ENCODE measurements at places on chromosomes 16 and 17. TPM values are rescaled to one million over a fixed set of nuclear protein-coding genes. Genes with fewer than 3 reads are reported as not detected.
A peak's percentile ranks its signal among the peaks of the same experiment; 100 is the strongest.

DNA sequence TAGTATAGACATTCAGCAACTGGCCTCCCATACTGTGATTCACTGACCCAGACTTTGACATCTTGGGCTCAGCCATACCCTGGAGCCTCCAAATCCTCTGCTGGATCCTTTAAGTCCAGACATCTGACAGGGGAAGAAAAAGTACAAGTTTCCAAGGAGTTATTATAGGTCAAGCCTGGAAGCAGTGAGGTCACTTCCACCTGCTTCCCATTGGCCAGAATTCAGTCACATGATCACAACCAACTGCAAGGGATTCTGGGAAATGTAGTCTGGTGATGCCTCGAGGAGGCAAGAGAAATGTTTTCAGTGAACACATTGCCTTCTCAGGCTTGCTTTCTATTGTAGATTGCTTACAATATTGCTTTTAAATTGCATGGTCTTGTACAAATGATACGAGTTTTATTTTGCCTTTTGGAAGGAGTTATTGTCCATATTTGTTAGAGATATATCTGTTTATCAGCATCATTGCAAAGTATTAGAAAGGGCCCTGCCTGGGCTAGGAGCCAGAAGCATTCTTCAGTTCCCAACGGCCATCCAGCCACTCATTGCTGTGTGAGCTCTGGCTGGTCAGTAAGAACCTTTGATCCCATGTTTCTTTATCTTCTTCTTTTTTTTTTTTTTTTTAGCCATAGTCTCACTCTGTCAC lies 696.9 kb downstream of the WWOX start:
- DNase-seq = peak; percentile 8

GRCh38 chr17:2996810-2997670 lies 66.4 kb downstream of the OR1D5 start:
- DNase-seq = no peak

DNA sequence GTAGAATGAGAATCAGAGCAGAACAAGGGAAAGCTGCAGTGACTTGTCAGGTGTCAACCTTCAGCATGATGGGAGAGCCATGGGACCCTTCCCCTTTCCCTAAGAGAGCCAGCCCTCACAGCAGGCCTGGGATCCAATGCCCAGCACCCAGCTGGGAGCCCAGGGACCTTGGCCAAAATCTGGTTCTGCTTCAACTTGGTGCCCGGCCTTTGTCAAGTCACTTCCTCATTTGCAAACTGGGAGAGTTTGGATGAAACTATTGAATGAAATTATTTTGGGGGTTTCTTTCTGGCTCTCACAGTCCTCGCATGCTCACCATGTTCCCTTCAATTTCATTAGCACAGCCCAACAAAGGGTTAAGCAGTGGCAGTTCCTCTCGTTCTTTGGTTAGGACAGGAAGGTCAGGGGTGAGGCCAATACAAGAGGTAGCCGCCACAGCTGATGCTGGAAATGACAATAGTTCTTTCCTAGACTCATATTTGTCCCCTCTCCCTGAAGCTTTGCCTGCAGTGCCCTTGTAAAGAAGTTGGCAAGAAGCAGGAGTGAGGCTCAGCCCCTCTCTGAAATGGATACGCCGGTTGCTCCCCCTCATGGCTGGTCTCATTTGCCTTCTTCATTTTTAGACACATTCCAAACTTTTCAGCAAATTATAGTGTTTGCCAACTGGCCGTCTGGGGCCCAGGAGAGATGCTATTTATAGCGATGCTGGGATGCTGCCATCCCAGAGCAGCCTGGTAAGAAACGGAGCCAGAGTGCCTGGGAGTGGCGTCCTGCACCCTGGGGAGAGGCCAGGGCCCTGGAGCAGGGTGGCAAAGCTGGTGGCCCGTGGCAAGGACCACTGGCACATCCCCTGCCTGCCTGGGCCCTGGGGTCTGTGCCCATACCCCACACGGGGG lies 34.5 kb upstream of the MEOX1 start:
- DNase-seq = no peak

- DNase-seq = no peak
These were observed 20.1 kb upstream of the CYLD start for GRCh38 chr16:50721549-50722404.

- DNase-seq = no peak
These were observed 885.7 kb upstream of the CDH8 start for GRCh38 chr16:62921904-62922303.

DNA sequence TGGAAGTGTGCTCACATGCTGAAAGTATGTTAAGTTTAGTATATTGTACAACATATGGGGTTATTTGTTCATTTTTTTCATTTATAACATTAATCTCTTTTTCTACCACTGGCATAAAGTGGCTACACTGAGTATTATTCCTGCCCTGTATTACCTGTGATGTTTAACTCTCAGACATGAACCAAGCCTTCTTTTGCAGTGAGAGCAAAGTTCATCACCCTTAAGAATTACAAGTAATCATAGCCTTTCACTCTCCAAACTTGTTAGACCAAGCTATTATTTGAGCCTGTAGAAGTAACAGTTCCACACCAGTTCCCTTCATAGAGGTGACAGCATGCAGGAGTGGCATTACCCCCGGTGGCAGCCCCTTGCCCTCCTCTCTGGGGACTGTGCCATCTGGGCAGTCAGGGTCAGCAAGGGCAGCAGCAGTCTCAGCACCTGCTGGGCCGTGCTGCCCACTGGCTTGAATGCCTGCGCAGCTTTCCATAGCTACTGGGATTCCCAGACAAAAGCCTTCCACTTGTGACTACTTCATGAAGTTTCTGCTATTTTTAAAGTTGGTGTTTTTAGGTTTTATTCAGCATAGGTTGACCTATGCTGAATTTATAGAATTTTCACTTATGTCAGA lies 71.3 kb downstream of the TMC6 start:
- no peak for DNase-seq

GRCh38 chr17:28706471-28707338 lies 5.0 kb downstream of the PROCA1 start:
- no peak for DNase-seq

- no peak for DNase-seq
These were observed 81.3 kb downstream of the GSG1L start for GRCh38 chr16:27982184-27982583.

GRCh38 chr16:23369416-23369815 lies 67.3 kb downstream of the SCNN1B start:
- DNase-seq = no peak

DNA sequence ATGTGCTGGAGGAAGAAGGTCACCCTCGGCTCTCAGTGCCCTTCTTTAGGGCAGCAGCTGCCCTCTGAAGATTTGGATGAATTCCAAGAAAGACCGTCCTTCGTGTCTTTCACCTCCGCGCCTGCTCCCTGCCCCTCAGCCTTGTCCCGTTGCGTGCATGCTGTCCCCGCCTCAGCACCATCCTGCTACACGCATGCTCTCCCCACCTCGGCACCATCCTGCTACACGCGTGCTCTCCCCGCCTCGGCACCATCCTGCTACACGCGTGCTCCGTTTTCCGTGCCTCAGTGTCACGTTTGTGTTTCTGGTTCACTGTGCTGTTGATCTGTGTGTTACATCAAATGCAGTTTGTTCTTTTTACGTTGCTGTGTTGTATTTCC lies 13.5 kb downstream of the ACSF3 start:
- no peak for DNase-seq

- peak; percentile 67 for DNase-seq
These were observed 122.3 kb downstream of the CDK5R1 start for GRCh38 chr17:32609085-32609484.

GRCh38 chr16:66425651-66426050 lies 1.4 kb upstream of the BEAN1 start:
- no peak for DNase-seq

DNA sequence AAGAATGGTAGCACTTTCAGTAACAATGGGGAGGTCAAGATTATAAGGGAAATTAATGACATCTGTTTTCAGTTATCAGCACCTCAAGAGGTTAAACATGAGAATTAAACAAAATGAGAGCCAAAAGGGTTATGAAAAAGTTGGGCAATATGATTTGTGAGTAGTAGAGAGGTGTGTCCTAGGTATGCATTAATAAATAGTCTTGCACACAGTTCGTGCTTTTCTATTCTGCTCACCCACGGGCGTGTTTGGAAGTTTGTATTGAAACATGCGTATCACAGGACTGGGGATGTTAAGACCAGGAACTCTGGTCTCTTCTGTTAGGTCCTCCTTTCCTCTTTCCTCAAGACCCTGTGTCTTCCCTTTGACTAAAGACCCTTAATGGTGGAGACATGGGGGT lies 6.0 kb downstream of the BPTF start:
- DNase-seq = no peak

GRCh38 chr17:70808596-70808995 lies 639.3 kb downstream of the KCNJ2 start:
- DNase-seq = no peak

DNA sequence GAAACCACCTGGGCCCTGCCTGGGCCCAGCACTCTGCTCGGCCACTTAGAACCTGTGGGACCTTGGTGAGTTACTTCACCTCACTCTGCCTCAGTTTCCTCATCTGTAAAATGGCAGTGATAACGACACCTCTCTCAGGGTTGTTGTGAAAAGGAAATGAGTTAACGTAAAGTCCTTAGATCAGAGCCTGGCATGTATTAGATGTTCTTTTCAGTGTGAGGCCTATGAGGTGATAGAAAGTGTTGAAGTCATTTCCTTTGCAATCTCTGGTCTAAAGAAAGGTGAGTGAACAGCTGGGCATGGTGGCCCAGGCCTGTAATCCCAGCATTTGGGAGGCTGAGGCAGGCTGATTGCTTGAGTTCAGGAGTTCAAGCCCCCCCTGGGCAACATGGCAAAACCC lies 51.7 kb upstream of the LGALS9 start:
- no peak for DNase-seq

DNA sequence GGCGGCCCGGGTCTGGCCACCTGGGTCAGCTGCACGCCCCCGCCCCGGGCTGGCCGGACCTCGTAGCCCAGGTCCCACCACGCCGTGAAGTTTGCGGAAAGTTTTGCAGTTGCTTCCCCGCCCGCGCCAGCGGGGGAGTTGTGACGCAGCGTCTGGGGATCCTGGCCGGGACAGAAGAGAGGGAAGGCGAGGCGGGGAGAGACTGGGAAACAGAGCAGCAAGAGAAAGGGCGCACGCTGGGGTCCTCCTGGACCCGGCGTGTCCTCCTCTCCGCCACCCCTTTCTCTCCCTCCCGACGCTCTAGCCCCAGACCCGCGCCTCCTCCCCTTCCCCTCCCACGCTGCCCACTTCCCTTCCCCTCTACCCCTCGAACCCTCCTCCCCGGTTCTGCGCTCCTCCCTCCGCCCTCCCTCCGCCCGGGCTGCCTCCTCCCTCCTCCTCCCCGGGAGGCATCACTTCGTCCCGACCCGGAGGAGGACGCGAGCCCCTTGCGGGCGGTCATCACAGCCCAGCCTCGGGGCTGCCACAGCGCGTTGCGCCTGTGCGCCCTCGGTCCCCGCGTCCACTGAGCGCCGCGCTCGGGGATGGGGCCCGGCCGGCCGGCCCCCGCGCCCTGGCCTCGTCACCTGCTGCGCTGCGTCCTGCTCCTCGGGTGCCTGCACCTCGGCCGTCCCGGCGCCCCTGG lies at the start of gene MRC2:
Gene MRC2, plus strand, starts transcription at position 452 of the 685 bp plus-strand sequence. Its CDS starts 133 bp downstream, at position 585.
- peak; percentile 50 for DNase-seq

DNA sequence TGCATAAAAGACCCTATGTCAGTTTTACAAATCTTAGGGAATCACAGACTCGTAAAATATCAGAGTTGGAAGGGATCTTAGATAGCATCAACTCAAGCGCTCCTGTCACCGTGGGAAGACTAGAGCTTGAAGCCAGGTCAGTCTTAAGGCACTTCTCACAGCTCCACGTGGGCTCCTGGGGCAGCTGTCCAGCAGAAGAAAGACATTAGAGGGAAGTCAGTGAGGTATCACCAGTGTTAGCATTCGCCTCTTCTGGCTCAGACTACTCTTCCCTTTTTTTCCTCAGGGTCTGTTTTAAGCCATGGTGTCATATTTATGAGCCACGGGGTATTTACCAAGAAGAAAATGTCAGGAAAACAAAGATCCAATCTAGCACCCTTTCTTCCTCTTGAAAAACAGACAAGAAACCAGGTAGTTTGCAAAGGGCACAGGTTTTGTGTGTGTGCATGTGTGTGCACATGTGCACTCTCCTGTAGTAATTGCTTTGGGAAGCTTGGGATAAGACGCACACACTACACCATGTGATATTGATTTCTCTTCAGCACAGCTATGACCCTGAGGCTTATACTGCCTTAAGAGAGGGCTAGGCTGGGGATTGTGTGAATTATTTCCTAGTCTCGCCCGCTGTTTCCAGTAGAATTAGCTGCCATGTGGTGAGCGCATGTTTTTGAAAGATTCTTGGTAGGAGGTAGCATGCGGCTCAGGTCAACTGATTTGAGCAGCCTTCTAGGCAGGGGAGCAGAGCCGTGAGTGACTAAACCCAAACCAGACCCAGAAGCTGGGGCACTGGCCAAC lies 61.0 kb upstream of the ELAC2 start:
- DNase-seq = no peak

- peak; percentile 29 for DNase-seq
These were observed 34.2 kb downstream of the RMI2 start for GRCh38 chr16:11379420-11379819.

DNA sequence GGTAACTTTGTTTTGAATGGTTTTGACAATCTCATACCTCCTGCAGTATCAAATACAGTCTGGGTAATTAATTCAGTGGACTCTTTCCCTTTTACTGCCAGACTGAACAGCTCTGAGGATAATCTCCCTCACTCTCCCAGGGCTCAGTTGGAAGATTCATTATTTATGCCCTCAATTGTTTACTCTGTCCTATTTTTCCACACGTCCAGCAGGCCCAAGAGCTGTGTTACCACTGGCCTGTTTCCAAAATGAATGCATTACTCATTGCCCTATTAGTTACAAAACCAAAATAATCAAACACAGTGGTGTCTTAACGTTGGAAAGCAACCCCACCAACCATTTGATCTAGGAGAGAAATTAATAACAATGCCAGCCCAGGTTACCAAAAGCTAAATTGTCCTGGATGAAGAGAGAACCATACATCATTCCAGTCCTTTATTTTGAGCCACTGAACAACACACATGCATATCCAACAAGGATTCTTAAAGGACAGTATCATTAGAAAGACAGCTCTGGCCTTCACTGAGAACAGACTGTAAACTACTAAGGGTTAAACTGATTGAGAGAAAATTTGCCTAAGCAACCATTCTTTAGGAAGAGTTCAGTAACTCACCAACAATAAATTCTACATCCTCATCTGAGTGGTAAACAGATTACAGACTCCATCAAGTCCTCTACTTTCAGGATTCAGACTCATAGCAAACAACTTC lies 34.5 kb downstream of the FAM222B start:
- no peak for DNase-seq

DNA sequence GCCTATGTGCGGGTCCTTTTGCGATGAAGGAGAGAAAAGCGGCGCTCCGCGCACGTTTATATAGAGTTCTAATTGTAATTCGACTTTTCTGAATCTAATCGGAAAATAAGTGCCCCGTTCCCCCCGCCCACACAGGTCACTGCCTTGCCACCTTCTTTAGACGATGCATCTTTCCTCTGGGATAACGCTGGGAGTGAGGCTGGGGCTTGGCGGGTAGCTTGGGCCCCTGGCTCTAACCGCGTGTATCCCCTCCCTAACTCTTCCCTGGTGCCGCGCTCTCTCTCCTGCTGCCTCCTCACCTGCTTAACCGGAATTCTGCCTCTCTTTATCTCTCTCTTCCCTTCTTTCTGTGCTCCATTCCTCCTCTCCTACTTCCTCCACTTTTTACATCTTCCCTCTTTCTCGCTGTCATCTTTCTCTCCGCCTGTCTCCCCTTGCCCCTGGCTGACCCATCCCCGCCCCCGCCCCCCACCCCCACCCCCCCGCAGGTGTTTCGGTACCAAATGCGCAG lies 2.6 kb downstream of the LHX1 start:
- no peak for DNase-seq

GRCh38 chr16:11254913-11255736 lies 879 bp downstream of the SOCS1 start:
- DNase-seq = peak; percentile 73

Gene NEUROD2
- total RNA-seq = not detected

Gene KCTD19
- 2.2 TPM for total RNA-seq

Gene ELMO3
- 4.3 TPM for total RNA-seq

Gene STAT5A
- total RNA-seq = 116 TPM

Gene SP6
- not detected for total RNA-seq

Gene ERN2
- not detected for total RNA-seq

Gene XAF1
- 54.1 TPM for total RNA-seq
